ENCODE measurements at places on chromosomes 16 and 17.

GRCh38 chr17:50198026-50198669, 3.3 kb downstream of the COL1A1 start:
- peak; percentile 61 for DNase-seq

DNA sequence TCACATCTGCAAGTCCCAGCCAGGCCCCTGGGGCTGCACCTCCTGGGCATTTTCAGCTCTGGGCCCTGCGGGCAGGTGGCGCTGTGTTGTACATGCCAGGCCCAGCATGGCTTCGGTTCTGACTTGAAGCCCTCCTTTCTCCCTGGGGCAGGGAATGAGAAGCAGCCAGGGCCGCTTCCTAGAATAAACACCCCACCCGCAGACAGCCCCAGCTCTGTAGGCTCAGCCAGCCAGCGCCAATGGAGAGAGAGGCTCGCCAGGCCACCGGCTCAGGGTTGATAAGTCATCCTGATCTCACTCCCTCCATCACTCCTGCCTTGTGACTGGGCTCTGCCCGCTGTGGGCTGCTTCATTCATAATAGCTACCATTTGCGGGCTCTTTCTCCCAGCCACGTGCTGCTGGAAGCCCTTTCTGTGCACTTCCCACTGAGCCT, 6.0 kb upstream of the GLIS2 start:
- peak; percentile 62 for DNase-seq

DNA sequence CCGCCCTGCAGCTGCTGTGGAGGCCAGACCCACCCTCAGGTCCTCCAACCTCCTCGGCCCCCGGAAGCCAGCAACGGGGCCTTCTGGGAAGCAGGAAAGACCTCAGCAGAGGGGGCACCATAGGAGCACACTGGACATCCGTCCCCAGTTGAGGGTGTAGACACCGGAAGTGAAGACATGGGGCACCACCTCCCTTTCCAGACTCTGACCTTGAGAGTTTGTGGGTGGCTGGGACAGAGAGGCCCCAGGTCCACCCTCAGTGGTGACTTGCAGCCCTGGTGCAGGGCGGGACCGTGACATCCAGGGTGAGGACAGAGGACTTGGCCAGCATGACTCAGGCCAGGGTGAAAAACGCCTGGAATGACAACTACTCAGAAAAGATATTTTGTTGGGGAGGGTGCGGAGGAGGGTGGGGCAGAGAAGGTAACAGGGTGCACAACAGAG, 19.9 kb downstream of the CEP295NL start:
- no peak for DNase-seq

- no peak for DNase-seq
Observed at GRCh38 chr16:74100395-74101326, 196.0 kb upstream of the PSMD7 start.

DNA sequence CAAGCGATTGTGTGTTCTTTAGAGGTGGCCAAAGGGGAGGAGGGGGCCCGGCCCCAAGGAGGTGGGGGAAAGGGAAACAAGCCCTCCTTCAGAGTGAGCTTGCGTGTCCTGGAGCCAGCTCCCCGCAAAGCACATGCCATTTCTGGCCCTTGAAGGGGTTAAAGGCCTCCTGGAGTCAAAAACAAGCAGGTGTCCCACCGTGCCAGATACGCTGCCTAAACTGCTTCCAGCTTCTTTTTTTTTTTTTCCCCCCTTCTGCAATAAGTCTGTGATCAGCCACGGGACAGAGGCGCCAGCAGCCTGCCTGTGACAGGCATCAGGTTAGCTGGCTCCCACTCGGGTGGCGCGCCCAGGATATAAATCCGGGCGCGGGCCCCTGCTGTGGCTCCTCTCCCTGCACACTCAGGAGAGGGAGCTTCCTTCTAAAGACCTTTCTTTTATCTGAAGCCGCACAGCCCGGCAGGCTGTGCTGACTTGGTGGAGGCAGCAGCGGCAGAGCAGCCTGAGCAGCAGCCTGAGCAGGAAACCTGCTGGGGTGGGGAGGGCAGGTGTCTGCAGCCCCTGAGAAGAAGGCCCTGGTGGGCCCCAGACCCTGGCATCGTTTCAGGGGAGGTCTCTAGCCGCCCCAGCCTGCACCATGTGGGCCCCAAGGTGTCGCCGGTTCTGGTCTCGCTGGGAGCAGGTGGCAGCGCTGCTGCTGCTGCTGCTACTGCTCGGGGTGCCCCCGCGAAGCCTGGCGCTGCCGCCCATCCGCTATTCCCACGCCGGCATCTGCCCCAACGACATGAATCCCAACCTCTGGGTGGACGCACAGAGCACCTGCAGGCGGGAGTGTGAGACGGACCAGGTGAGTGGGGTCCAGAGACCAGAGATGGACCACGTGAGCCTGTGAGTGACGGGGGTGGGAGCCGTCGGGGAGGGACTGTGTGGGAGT, at the start of gene WFIKKN2:
TSS of gene WFIKKN2 (plus strand) at position 286 of the 934 bp plus-strand sequence. CDS start at position 638, 352 bp downstream.
- no peak for DNase-seq

GRCh38 chr16:72935896-72936295, 112.0 kb downstream of the ZFHX3 start:
- DNase-seq: no peak

GRCh38 chr17:67689534-67690177, 28.1 kb upstream of the NOL11 start:
- peak; percentile 65 for DNase-seq

DNA sequence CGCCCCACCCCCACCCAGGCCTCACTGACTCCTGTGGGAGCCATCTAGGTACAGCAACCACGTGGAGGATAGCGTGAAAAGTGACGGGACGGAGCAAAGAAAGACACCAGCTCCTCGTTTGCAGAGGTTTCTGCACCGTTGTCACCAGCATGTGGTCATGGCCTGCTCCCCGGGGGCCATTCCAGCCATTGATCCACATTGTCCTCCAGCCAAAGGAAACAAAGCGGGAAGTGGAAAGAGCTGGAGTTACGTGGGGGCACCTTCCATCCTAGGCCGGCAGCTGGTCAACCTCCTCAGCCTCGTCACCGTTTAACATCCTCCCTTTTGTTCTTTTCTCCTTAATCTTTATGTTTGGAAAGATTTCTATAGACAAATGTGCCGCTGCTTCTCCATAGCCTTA, 153.7 kb downstream of the RPTOR start:
- no peak for DNase-seq

DNA sequence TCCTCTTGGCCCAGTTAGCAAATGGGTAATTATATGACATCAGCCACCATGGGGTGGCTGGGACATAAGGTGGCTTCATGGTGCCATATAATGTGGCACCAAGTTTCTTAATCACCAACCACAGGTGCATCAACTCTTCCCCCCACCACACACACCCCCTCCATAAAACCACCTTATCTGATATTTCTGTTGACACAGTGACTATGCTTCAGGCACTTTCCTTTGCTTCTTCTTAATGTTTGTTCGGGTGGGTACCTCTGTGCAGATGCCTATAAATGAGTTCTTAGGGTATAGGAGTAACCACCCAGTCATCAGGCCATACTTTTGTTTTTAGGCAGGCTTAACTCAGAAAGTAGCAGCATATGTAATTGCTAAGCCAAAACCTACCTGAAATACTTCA, 29.5 kb downstream of the RNF43 start:
- no peak for DNase-seq

GRCh38 chr17:48715496-48716399, 6.6 kb downstream of the PRAC1 start:
- no peak for DNase-seq

DNA sequence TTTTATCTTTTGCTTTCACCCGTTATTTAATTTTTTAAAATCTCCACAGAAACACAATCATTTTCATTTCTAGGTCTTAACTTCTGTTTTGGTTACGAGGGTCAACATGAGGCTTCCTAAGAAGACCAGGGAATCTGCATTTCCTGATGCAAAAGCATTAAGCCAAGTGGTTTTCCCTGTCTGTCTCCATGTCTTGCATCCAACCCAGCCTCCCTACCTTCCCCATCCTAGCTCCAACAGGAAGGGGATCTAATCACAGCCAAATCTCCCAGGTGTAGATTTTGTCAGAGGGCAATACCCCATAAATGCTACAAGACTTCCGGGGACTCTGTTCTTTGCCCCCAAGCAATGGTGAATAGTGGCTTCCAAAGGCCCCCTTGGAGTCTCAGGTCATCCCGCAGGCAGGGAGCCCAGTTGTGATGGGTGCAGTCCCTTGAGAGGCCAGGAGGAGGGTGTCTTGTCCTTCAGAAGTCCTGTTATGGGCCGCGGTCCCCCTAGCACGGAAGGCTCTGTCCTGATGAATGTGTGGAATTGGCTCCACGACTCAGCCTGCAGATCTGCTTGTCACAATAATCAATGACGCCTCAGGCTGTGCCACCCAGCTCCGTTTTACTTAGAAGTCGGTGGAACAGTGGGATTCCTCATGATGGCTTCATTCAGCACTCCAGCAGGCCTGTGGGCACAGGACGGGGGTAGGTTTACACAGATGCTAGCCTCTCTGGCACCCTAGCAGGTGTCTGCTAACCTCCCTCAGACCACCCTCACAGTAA, 141.1 kb downstream of the RGS9 start:
- peak; percentile 31 for DNase-seq

GRCh38 chr16:920717-921116, 50.1 kb downstream of the LMF1 start:
- no peak for DNase-seq

DNA sequence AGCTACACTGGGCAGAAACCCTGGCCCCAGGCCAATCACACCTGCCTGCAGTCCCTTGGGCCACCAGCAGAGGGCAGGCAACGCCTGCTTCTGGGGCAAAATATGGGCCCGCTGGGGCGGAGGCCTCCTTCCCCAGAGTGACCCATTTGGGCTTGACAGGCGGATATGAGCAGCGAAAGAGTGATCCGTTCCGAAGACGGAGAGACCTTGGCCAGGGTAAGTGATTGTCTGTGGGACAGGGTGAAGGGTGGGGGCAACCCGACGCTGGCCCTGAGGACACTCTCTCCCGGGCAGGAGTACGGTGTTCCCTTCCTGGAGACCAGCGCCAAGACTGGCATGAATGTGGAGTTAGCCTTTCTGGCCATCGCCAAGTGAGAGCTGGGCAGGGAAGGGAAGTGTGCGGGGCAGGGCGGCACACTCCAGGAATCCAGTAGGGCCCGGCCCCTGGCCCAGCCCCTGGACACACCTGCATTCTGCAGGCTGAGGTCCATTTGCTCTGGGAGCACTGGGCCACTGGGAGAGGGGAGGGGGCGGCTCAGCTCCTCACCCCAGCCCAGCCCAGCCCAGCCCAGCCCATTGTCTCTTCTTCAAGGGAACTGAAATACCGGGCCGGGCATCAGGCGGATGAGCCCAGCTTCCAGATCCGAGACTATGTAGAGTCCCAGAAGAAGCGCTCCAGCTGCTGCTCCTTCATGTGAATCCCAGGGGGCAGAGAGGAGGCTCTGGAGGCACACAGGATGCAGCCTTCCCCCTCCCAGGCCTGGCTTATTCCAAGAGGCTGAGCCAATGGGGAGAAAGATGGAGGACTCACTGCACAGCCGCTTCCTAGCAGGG, 3.5 kb upstream of the NHERF1 start:
- DNase-seq: peak; percentile 89

GRCh38 chr17:33596899-33597298, 303.8 kb upstream of the ASIC2 start:
- no peak for DNase-seq
